ENCODE measurements at places on chromosomes 13 and 19.

GRCh38 chr13:106373989-106374572, 161.4 kb downstream of the EFNB2 start:
- DNase-seq: no peak

GRCh38 chr19:15555021-15555420, 46.7 kb downstream of the CYP4F22 start:
- DNase-seq: no peak

DNA sequence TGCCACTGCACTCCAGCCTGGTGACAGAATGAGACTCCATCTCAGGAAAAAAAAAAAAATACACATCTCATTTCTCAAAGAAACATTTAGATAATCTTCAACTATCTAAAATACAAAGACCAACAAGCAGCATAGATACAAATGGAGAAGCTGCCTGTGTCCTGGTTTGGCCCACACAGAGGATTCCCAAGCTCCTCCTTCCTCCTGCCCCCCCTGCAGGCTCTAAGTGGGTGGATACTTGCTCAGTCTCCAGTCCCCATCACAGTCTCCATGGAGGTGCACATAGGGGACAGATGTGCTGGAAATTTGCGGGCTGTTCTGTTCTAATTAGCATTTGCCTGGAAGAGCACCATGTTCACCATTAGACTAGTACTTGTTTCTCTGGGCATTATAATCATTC, 59.9 kb downstream of the ABCC4 start:
- DNase-seq: no peak

GRCh38 chr19:3057275-3057714, 5.0 kb downstream of the TLE5 start:
- no peak for DNase-seq

GRCh38 chr13:22936228-22936627, 244.6 kb upstream of the SGCG start:
- no peak for DNase-seq

DNA sequence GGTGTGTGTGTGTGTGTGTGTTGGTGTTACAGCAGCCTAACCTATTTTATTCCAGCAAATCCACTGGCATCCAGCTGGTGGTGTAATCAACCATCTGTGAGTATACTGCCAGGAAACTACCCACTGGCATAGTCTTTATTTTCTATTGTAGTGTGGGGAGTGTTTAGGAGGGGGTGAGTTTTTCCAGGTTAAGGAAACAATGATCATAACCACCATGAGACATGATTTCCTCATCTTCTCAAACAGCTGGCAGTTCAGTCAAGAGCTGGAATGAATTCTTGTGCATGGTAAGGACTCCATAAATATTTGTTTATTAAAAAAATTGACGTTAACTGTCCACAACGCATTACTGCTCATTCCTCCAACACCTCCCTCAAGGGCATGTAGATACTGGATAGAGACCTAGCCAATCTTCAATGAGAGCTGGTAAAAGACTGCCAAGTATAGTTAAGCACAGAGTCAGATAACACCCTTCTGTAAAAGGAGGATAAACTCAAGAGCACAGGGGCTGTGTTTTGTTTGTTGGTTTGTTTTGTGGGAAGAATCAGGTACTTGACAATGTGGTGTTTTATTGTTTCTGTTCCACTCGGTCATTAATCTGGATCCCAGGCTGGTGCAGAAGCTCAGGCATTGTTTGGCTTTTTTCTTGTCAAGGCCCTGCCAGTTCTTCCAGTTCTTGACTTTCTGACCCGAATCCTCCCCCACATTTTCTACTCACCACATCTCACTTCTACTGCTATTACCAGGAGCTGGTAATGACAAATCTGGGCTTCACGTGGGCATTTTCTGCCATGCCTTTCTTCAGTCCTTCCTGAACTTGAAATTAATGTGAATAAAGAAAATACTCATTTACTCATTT, 31.6 kb upstream of the SLC46A3 start:
- no peak for DNase-seq

DNA sequence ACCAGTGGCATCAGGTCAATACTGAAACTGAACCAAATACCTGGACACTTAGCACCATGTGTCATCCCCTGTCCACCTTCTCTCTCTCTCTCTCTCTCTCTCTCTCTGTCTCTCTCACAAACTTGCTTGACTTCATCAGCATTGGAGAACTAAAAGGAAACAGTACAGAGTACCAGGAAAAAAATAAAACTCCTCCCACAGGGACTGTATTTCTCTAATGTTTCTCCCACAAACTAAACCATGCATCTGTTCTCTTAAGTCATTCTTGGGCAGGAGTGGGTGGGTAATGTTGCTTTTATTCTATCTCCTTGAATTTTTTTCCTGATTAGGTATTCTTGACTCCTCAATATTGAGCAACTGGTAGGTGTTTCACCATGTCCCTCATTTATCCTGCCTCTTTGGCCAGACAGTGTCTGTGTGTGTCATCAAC, 112.9 kb upstream of the CACNA1A start:
- DNase-seq: no peak

GRCh38 chr13:96214824-96215445, 125.0 kb downstream of the HS6ST3 start:
- DNase-seq: no peak

GRCh38 chr13:53490752-53491151, 462.1 kb downstream of the OLFM4 start:
- no peak for DNase-seq

DNA sequence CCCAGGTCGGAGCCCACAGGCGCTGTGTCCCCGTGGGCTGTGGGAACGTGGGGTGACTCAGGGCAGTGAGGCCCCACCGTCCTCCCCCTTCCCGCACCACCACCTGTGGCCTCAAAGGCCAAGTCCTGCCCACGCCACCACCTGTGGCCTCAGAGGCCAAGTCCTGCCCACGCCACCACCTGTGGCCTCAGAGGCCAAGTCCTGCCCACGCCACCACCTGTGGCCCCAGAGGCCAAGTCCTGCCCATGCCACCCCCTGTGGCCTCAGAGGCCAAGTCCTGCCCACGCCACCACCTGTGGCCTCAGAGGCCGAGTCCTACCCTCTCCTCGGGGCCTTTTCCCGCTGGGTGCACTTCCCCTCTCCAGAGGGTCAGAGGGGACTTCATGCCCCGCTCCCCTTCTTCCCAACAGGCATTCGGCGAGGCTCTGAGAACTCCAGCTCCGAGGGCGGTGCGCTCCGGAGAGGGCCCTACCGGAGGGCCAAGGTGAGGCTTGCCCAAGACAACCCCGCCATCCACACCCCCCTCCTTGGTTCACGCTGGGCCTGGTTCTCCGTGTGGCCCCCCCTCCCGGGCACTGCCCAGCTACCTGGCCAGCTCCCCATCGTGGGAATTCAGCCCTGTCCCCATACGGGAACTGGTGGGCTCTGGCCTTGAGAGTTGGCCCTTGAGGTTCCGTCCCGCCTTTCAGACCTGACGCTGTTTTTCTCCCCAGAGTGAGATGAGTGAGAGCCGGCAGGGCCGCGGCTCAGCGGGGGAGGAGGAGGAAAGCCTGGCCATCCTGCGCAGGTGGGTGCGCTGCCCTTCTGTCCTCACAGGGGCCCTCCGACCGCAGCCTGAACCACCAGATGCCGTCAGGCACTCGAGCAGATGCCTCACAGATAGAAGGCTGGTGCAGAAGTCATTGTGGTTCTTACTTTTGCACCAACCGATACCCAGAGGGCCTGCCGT, 27.4 kb upstream of the F7 start:
- DNase-seq: no peak

DNA sequence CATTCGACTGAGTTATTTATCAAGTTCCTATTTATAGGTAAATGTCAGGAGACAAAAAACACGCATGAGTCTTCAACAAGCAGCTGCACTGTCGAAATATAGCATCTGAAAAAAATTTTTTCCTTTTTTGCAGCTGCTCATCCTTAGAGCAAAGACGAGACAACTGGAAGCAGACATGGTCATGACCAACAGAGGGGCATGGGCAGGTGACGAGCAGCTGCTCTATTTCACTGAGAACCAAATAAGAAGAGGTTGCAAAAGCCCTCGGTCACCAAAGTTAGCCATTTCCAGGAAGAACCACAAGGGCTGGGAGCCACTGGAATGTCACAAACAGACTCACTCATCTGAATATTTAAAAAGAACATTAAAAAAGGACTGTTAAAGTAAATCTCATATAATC, 22.2 kb downstream of the SOHLH2 start:
- DNase-seq: no peak

- DNase-seq: no peak
These were observed 141.6 kb downstream of the RXFP2 start for GRCh38 chr13:31880851-31881494.

DNA sequence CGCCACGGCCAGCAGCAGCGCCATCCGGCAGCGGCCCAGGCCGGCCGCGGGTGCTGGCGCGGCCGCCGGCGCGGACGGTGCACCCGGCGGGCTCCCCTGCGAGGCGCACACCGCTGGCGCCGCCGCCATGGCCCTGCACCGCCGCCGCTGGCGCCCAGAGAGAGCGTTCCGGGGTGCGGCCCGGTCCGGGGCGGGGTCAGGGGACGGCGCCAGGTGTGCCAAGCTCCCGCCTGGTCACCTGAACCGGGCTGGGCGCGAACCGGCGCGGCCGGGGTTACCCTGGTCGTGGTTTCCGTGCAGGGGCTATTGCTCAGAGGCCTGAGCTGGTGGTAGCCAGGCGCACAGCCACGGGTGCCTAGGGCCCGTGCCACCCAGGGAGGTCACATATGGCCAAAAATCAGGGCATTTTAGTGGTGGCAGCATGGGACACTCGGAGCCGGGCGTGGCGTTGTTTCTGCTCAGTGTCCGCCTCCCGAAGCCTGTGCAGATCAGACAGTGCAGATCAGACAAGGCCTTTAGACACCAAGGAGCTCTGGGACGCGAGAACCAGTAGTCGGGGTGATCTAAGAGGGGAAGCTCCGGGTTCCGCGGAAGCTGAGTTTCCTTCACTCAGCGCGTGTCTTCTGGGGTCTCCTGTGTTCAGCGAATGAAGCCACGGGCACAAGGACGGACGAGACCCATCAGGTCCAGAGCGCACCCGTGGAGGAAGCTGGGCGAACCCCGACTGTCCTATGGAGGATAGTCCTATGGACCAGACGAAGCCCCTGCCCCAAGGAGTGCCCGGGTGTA, at the start of gene TMEM238:
Gene TMEM238, minus strand, starts transcription at position 162 of the 789 bp plus-strand sequence. Its CDS starts 33 bp downstream, at position 129.
- peak; percentile 68 for DNase-seq

DNA sequence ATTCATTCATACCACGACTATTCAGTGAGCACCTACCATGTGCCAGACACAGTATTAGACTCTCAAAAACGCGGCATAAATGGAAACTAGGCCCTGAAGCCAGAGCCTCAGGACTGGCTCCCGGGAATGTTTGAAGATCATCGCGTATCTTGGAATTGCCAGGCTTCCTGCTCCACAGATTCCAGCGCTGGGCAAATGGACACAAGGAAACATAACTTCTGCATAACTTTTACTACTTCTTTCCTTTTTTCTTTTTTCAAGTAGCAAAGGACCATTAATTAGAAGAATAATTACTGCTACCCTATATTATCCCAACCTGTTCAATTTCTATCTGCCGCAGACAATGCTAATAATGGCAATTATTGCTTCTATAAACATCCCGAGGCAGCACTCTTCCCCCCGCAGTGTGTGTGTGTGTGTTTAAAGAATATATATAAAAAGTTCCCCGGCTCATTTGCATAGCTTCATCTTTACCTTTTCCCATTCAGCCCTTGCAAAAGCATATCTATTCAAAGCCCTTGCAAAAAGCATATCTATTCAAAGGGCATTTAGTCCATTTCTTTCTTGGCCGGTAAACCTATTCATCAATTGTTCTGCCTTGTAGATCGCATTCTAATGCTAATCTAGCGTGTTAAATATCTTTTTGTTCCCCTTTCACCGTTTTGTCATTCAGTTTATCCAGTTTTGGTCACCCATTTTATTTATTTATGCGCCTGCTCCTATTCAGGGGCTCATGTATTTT, 6.1 kb downstream of the SOX21 start:
- DNase-seq: no peak

DNA sequence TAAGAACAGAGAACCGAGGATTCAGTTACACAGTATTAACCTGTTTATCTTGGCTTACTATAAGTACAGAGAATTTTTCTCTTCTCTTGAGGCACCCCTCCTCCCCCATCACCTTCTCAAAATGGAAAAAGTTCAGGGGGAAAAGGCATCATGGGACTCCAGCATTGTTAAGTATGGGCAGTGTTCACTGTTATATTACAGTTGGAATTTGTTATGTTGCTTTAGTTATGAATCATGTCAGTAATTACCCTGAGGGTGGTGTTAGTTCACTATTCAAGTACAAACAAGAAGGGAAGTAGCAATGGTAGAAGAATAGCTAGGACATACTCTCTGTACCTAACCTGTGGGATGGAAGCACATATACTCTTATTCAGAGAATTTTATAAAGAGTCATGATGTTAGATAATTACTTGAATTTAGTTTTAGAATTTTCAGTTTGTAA, 12.0 kb downstream of the LPAR6 start:
- no peak for DNase-seq

DNA sequence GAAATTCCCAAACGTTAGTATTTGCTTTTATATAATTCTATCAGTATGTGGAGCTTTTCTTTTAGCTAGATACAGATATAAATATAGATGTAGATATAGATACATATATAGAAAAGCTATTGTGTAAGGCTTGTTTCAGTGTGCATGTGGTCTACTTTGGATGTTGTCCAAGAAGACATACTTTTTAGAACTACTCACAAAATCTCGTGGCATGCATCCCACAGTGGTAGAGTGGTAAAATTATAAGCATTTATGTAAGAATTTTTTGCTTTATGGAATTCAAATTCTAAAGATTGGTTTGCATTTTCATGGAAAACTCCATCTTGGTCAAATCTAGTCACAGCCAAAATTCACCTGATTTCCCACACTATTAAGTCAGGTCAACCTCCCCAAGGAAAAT, 880.4 kb downstream of the EFNB2 start:
- DNase-seq: no peak

GRCh38 chr19:43624933-43625332, 5.5 kb upstream of the ZNF428 start:
- DNase-seq: peak; percentile 82

GRCh38 chr13:99278200-99278599, 20.0 kb upstream of the GPR18 start:
- DNase-seq: no peak

GRCh38 chr19:31804668-31805067, 455.4 kb upstream of the TSHZ3 start:
- DNase-seq: no peak

DNA sequence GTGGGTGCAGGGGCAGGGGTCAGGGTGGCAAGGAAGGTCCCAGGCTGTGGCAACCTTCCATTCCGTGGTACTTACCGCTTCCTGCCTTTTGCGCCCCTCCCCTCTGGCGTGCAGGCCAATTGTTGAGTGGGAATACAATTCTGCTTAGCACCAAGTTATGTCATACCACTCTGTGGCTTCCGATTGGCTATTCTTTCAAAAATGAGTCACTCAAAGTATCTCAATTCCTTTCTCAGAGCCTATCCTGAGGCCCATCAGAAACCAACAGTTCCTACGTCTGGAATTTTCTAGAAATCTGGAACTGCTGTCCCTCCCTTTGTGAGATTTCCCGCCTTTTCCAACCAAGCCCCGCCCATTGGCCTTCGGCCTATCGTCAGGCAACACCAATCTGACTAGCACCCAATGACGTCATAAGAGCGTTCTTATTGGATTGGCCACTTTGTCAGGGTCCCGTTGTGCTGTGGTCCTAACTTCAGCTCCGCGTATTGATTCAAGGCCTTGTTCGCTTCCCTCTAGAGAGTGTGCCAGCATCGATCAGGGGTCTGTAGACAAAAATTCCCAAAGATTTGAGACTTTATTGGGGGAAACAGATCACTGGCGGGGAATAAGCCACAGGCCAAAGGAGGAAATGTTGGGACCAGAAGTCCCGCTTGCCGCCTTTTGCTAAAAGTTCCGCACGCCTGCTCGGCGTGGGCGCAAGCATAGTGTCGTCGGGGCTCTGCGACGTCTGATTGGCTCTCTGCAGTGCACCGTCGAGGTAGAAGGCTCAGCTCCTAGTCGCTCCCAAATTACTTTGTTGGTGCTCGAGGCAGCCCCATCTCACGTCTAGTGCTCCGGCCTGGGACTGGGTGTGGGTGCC, 11.7 kb downstream of the NTN5 start:
- DNase-seq: peak; percentile 77
